ENCODE measurements at places on chromosomes 6 and 20.

- no peak for DNase-seq
Observed at GRCh38 chr20:3782597-3782996, 1.3 kb upstream of the SPEF1 start.

DNA sequence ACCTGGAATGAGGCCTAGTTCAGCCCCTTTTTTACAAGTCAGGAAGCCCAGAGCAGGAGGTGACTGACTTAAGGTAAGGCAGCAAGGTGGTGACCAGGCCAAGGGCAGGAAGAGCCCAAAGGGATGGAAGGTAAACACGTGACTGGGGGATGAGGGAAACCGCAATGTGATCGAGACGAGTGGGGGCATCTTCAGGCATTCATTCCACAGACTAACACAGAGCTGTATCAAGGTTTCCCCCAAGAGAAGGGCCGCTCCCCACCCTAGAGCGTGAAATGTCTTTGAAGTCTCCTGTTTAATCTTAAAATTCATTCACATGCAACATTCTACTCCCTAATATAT lies 76.3 kb upstream of the PIM1 start:
- DNase-seq: no peak

DNA sequence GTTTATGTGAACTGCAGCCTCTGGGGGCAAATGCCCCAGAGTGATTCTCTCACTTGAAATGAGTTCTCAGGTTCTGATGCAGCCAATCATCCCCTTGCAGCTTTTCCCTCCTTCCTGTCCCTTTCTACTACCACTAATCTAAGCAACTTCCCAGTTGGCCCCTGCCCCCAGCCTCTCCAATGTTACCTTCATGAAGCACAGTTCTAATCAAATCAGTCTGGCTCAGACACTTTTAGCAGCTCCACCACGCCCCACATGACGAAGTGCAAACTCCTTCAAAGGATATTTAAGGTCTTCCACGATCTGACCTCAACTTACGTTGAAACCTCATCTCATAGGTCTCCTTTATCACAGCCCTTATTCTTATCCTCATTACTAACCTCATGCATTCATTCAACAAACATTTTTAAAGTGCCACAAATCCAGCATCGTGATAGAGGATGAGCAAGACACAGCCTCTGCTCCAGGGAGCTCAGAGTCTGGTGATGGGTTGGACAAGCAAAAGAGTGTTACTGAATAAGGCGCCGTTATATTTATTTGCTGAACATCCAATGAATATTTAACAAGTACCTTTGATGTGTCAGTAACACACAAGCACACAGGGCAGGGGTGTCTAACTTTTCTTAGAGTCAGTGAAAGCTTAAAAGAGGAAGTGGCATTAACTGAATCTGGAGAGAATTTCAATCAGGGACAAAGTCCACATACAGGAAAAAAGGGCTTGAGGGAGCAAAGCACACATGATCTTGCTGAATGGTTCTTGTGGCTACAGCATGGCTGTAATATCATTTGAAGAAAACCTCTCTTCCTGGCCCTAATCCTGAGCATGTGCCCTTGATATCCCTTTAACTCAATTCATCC lies 20.4 kb upstream of the DTNBP1 start:
- no peak for DNase-seq

DNA sequence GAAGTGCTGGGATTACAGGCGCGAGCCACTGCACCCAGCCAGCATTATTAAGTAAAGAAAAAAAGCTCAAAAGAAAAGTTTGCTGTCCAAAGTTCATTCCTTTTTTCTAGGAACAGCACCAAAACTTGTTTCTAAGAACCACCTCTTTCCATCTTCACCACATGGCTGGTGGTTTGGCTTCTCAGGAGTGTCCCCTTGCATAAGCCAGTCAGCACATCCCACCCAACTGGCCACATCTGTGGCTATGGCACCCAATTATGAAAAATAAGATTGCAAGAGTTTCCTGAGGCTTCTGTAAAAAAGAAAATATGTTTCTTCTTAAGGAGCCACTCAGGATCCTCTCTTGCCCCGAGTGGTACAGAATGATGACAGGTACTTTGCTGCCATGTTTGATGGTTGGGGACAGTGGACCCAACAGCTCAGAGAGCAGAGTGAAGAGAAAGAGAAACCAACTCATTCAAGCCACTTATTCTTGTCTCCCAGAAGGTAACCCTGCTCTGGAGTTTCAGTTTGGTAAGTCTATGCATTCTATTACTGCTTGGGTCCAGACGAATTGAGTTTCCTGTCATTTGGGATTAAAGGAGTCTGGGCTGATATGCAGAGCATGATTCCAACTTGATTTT lies 65.3 kb downstream of the PSMB1 start:
- no peak for DNase-seq

- no peak for DNase-seq
Observed at GRCh38 chr6:14506656-14507246, 389.2 kb downstream of the CD83 start.

DNA sequence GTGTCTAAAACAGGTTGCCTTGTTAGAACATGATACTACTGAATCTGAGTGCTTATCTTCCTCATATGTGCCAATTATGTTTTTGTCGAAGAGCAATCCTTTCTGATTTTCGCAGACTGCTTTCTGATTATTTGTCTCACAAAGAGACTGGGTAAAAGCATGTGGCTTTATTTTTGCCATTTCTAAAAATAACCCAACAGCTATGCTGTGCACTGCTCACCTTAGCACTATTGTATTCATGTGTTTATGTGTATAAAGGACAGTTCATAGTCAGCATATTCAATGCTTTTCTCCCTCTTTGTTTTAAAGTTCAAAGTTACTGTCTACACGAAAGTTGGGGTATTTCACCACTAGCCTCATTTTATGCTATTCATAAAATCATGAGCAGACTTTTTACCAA lies 127.0 kb downstream of the SGK1 start:
- no peak for DNase-seq
